ENCODE measurements at places on chromosomes 7 and 10.

DNA sequence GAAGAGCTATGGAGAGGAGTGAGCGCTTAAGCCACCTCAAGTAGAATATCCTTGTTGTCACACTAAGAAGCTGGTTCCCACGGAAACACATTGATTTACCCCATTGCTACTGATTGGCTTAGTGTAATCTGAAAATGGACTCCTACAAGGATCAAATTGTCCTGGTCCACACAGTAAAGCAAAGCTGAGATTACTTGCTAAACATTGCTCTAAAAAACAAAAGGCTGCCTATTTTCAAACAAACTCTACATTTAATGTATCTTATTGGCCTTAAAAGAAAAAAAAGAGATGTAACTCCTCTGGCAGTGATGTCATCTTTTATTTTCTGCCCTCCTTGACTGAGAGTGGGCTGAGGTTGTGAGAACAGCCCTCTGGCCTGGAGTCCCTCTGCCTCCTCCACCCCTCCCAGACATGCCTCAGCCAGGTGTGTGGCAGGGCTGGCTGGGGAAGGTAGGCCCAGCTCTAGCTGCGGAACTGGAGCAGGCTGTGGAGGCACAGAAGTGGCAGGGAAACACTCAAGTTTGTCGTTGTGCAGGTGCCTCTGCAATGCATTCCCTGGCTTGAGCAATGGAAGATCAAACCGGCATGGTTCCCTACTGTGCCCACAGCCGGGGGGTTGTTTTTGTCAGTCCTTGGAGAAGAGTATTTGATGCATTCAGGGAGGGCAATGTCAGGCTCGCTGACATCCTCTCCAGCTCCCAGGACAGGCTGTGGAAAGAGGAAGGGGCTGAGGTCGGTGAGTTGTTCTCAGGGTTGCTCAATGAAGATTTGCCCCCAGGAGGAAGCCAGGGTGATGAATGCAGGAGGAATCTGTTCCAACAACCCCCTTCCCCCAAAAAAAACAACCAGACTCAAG, 9.1 kb downstream of the KLF6 start:
- peaks cover 55% of the 10 kb centered on the region for H3K4me1 ChIP-seq
- no peaks in the 10 kb centered on the region for H3K27me3 ChIP-seq
- H3K27ac ChIP-seq = peak overlapping the region; percentile 100
- peaks cover 25% of the 10 kb centered on the region for H3K36me3 ChIP-seq
- no peak overlapping the region for H3K4me3 ChIP-seq
- DNase-seq = no peak

GRCh38 chr7:42055171-42055570, 181.8 kb downstream of the GLI3 start:
- no peaks in the 10 kb centered on the region for H3K4me1 ChIP-seq
- no peaks in the 10 kb centered on the region for H3K36me3 ChIP-seq

- H3K36me3 ChIP-seq = no peaks in the 10 kb centered on the region
- no peak overlapping the region for H3K4me3 ChIP-seq
- no peak for DNase-seq
These were observed 202.2 kb downstream of the VTI1A start for GRCh38 chr10:112649006-112649821.

DNA sequence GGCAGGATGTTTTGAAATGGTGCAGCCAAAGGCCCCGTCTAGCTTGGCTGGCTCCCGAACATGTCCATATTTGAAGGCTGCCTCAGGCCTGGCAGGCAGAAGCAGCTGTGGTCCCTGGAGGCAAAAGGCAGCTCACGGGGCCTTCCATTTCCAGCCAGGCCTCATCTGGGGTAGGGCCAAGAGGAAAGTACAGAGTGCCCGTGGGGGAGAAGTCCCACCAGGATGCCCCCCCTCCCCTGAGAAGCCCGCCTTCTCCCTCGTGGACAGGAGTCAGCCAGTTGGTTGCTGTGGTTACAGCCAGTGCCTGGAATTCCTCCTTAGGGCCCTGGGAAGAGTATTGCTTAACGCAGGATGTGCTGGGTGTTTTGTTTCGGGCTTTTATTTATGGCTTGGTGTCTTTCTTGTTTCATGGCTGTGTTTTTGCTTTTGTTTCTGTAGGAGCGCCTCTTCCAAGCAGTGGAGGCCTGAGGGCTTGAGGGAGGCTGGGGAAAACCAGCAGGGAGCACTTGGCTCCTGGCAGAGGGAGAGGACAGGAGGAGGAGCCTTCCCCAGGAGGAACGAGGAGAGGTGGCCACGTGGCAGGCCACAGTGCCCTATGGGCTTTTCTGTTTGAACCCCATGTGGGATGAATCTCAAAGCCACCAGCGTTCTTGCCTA, 45.4 kb downstream of the CHST3 start:
- H3K27me3 ChIP-seq = no peaks in the 10 kb centered on the region
- H3K4me3 ChIP-seq = peak overlapping the region; percentile 27
- peak; percentile 41 for DNase-seq
- peaks cover 39% of the 10 kb centered on the region for H3K36me3 ChIP-seq

DNA sequence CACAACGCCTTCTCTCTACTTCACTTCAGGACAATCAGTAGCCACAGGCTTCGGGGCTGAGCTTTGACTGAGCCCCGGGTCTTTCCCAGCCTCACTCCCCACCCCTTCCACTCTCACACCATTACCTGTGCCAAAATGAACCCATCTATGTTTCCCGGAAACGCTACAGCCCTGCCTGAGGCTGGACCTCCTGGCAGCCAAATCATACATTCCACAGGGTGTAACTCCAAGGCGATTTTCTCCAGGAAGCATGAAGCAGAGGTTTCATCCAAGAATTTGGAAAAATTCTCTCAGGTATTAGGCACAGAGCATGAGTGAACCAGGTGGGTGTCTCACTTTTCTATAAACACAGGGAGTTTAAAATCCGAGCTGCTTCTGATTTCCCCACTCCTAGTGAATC, 286.3 kb downstream of the TNS3 start:
- H3K36me3 ChIP-seq = no peaks in the 10 kb centered on the region
- no peak overlapping the region for H3K27ac ChIP-seq
- H3K4me3 ChIP-seq = no peak overlapping the region
- peaks cover 39% of the 10 kb centered on the region for H3K4me1 ChIP-seq
- DNase-seq = no peak

- H3K36me3 ChIP-seq = no peaks in the 10 kb centered on the region
- H3K27ac ChIP-seq = no peak overlapping the region
- no peaks in the 10 kb centered on the region for H3K4me1 ChIP-seq
- no peak overlapping the region for H3K4me3 ChIP-seq
- no peaks in the 10 kb centered on the region for H3K27me3 ChIP-seq
These were observed 61.2 kb downstream of the EPDR1 start for GRCh38 chr7:37981664-37982063.
